HT-29 (cell line): ENCODE measurements at places on chromosomes 7 and 10. TPM values are rescaled to one million over a fixed set of nuclear protein-coding genes. Genes with fewer than 3 reads are reported as not detected.

GRCh38 chr7:98133621-98134303 lies 27.1 kb downstream of the LMTK2 start:
- peak; percentile 66 for DNase-seq

GRCh38 chr7:91557789-91558404 lies 293.7 kb downstream of the FZD1 start:
- peak; percentile 5 for DNase-seq

SUPV3L1 gene
- 24.6 and 27.0 TPM in 2 replicates for total RNA-seq

- DNase-seq = no peak
Measured at GRCh38 chr10:1674501-1674900, 62.8 kb downstream of the ADARB2 start.
